LHCN-M2 (cell line): ENCODE measurements at places on chromosomes 16 and 17.

- no peak for DNase-seq
Observed at GRCh38 chr16:620700-621525, 9.9 kb upstream of the WFIKKN1 start.

GRCh38 chr17:71900621-71901229, 220.1 kb upstream of the SOX9 start:
- peak; percentile 30 for DNase-seq

GRCh38 chr16:5206331-5206990, 108.9 kb upstream of the EEF2KMT start:
- no peak for DNase-seq

- DNase-seq: peak; percentile 55
Observed at GRCh38 chr17:43720311-43721060, 38.1 kb downstream of the SOST start.

DNA sequence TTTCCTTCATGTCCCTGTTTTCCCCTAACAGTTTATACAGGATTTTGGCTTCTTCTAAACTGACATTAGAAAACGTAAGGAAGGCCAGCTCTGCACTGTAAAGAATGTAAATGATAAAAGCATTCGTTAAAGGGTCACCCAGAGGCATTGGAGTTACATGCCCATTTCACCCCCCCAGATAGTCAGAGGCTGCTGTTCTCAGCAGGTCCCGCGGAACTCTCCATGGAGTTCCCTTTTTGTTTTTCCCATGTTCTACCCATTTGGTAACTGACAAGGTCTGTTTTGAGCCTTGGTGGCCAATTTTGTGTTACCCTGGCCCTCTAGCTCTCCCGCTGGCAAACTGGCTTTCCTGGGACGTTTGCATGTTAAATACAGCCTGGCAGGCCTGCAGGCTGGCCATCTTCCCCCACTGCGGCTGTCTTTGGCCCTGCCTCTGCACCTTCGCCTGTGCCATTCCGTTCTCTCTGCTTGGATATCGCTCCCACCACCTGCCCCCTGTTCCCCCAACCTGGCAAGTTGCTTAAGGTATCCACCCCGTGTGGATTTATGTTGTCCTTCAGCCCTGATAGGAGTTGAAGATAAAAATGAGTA, 49.7 kb downstream of the EPN2 start:
- no peak for DNase-seq

DNA sequence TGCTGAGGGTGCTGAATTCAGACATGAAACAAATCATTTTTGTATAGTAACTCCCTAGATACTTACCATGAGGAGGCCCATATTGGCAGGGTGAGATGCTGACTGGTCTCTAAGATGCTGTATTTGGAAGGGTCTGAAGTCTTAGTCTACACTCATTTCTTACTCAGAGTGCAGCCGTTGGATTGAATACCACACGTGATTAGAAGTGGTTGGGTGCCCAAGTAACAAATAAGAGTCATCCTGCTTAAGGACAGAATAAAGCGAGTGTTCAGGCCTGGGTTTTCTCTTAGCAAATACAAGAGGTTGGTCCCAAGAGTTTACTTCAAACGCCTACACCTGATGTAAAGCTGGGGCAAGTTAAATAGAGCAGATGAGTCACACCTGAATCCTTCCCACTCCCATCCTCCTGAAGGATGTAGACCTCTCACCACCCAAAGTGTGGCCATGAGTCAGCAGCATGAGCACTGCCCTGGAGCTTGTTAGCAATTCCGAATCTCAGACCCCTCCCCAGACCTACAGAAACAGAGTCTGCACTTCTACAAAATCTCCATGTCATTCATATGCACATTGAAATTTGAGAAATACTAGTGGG, 284.6 kb upstream of the CDH5 start:
- peak; percentile 9 for DNase-seq

- DNase-seq: no peak
Observed at GRCh38 chr16:5333991-5334390, 236.4 kb upstream of the EEF2KMT start.

DNA sequence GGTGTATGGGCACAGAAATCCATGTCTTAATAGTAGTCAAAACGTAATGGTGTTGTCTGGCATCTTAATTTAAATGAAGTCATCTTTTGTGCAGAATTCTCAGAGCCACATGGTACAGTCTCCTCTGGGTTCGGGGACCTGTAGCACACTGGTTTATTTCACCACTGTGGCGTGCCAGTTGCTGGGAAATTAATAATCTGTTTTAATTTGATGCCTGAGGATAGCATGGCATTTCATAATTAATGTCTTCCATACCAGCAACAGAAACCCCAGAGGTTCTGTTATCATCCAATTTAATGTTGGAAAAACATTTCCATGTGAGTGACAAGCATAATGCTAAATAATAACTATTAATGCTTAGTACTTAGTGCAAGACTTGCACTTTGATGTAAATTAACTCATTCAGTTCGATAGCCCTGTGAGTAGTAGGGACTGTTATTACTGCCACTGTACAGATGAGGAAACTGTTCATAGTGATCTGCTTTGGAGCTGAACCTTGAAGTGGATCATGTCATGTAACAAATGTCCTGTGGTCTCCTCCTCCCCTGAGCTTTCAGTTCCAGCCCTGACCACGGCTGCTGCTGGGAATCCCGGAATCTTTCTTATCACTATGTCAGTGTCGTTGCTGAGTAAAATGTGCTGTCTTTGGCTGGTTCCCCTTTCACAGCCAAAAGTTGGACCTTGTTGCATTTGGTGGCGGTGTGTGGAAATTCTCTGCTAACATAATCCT, 51.2 kb downstream of the SNX29 start:
- DNase-seq: no peak

DNA sequence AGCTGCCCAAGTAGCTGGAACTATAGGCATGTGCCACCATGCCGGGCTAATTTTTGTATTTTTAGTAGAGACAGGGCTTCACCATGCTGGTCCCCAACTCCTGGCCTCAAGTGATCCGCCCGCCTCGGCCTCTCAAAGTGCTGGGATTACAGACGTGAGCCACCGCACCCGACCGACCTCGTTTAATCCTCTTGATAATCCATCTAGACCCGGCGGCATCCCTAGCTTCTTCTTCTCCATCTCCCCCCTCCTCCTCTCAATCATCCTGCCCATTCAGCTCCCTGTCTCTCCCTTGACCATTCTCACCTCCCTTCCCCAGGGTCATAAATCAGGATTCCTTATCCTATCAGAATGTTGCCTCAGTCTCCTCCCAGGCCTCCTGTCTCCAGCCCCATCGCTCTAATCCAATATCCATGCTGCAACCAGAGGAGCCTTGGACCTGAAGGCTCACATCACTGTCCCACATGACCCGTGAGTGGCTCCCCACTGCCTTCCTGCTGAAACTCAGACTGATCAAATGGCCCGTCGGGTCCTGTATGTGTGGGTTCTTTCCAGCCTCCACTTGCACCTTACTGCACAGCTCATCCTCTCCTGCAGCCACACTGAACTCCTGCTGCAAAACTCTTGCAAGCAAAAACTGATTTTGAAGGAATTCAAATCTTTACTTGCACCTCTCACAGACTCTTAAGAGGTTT, 74.1 kb upstream of the CDH5 start:
- DNase-seq: no peak

DNA sequence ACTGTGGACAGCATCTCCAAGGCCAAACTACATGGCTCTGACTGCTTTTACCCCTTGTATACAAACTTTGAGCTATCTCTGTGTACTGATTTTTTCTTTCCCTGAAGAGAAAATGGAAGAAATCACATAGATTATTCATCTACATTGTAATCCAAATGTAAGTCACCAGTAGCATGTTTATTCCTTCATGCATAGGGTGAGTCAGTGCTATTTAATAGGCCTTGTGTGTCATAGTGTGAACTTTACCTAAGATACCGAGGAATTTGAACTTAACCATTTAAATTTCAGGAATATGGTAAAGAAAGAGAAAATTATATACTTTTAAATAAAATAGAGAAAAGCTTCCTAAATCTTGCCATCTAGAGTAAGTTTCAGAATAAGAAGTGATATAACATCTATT, 16.5 kb downstream of the PHKB start:
- peak; percentile 29 for DNase-seq

DNA sequence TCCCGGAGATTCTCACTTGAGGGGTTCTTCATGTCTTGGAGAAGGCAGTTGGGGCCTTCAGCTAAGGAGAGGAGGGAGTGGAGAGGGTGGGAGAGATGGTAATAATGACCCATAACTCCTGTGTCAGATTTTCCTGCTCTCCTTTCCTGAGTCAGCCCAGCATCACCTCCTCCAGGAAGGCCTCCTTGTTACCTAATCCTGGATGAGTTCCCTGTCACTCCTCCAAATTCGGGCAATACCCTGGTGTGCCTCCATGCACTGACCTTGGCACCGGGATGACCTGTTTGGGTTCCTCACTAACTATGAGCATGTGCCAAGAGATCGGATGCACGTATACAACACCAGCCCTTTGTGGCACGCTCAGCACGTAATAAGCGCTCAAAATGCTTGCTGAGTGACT, 38.8 kb downstream of the SDK2 start:
- no peak for DNase-seq

- no peak for DNase-seq
Observed at GRCh38 chr16:85270374-85270773, 158.1 kb upstream of the CIBAR2 start.

- DNase-seq: no peak
Observed at GRCh38 chr16:52054326-52054725, 492.6 kb downstream of the TOX3 start.

- no peak for DNase-seq
Observed at GRCh38 chr17:27356091-27356705, 62.3 kb downstream of the WSB1 start.

- DNase-seq: peak; percentile 25
Observed at GRCh38 chr16:65782611-65783600, 583.6 kb upstream of the CDH5 start.

DNA sequence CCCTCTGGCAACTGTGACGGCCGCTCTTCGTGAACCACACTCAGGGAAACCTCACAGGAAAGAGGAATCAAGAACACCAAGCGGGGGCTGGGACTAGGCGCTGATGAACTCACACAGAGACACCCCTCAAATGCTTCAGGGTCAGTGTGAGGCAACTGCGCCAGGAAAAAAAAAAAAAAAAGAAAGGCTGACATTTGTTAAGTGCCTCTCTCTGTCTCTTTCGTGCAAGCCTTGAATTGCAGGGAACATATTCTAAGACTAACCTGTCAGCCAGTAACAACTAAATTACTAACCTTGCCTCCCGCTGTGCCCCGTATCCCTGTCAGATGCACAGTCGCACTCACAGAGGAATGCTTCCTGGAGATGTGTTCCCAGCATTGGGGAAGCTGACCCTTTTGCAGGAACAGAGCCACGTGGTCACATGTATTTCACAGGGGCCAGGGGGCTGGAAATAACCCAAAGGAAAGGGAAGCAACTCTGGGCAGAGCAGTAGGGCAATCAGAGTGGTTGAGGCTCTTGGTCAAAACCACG, 247.8 kb downstream of the XYLT1 start:
- DNase-seq: no peak

DNA sequence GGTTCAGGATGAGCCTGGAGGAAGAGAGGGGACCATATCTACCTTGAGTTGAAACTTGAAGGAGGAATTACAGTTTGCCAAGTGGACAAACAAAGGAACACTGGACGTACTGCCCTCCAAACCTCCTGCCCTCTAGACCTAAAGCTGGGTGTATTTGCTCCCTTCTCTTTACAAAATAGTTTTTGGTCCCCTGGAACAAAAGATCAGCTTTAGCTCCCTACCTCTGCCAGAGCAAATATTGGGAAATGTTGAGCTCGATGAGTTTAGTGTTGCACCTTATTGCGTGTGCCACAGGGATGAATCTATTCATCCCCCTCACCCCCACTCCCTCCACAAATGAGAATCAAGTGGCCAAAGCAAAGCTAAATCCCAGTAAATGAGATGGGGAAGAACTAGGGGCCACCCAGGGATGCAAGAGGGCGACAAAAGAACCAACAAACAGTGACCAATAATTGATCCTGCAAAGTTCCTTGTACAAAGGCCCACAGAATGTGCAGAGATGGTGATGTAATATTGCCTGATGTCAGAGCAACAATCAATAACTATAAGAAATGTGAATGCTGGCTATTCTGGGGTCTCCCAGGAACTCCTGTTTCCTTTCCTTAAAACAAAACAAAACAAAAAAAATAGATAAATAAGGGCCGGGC, 17.2 kb upstream of the TAT start:
- no peak for DNase-seq

DNA sequence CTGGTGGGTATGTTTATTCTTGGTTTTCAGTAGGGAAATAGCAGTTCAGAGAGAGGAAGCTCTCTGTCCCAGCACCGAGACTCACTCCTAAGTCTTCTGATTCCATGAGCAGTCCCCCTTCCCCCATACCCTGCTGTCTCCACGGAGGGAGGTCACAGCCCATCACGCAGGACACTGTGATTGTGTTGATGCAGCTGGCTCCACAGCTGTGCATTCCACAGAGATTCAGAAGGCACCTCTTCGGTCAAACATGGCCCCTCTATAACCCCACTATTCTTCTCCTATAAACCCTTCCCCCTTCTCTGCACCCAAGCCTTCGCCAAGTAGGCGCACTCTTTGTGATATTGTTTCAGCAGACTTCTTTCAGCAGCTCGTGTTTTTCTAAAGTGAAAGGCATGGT, 104.3 kb upstream of the HLF start:
- peak; percentile 73 for DNase-seq

DNA sequence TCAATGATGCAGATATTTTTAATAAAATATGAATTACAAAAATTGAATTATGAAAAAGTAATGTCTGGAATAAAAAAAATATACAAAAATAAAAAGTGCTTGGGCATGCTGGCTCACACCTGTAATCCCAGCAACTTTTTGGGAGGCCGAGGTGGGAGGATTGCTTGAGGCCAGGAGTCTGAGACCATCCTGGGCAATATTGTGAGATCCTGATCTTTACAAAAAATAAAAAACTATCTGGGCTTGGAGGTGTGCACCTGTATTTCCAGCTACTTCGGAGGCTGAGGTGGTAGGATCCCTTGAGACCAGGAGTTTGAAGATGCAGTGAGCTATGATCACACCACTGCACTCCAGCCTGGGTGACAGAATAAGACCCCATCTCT, 141.8 kb downstream of the NPIPB5 start:
- DNase-seq: no peak

DNA sequence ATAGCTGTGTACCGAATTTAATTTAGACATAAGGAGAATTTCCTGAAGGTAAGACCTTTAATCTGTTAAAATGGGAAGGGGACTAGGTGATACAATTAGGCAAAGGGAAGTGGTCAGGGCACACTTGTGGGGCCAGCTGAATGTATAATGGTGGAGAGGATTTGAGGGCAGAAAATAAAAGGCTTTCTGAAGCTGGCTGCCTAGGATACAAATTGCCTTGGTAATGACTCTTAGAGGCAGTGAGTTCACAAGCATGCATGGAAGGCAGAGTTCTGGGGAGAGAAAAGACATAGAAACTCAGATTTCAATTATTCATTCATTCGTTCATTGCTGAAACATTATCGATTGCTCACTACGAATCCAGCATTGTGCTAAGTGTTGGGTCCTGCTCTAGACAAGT, 12.4 kb upstream of the NFAT5 start:
- DNase-seq: no peak

- DNase-seq: no peak
Observed at GRCh38 chr17:83181991-83182619, 102.7 kb downstream of the METRNL start.
